Frontal cortex (tissue), 4 donors: ENCODE measurements at places on chromosomes 2 and 18. TPM values are rescaled to one million over a fixed set of nuclear protein-coding genes. Genes with fewer than 3 reads are reported as not detected.
A peak's percentile ranks its signal among the peaks of the same experiment; 100 is the strongest.

Gene NEDD4L
- total RNA-seq: 108 TPM

Gene KCNK3
- total RNA-seq: 4.1 TPM

Gene TEX44
- not detected for total RNA-seq

DNA sequence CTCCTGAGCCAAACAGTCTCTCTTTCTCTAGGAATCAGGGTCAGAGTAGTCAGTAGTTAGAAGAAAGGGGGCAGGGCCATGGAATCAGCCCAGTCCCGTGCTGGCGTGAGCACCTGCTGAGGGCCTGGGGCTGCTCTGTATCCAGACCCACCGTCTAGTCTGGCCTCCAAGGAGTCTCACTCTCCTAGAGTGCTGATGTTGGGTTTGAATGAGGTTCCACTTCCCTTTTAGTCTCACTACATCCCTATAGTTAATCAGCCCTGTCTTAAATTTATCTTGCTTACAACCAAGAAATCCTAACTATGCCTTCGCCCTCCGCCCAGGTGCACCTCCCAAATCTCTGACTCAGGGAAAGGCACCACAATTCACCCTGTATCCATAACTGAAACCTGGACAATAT is 13.4 kb upstream of the KCTD1 start:
- DNase-seq: no peak

DNA sequence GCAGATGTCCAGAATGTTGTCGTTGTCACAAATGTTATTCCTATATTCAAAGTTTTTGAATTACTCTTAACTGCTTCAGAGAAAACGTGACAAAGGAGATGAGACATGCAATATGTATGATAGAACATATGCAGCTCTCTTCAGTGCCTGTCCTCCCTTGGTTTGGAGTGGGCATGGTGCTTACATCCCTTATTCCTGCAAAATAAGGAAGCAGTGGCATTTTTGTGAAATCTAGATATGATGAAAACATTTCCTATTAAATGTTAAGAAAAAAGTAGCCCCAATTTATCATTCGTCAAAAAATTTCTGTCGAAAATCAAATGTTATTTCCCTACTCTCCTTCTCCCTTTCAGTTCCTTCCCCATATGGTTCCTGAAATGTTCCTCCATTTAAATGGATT is 457.5 kb upstream of the FANCL start:
- DNase-seq: no peak

GRCh38 chr2:190408538-190409271 is 550 bp downstream of the MFSD6 start:
- peak; percentile 73 for DNase-seq

DNA sequence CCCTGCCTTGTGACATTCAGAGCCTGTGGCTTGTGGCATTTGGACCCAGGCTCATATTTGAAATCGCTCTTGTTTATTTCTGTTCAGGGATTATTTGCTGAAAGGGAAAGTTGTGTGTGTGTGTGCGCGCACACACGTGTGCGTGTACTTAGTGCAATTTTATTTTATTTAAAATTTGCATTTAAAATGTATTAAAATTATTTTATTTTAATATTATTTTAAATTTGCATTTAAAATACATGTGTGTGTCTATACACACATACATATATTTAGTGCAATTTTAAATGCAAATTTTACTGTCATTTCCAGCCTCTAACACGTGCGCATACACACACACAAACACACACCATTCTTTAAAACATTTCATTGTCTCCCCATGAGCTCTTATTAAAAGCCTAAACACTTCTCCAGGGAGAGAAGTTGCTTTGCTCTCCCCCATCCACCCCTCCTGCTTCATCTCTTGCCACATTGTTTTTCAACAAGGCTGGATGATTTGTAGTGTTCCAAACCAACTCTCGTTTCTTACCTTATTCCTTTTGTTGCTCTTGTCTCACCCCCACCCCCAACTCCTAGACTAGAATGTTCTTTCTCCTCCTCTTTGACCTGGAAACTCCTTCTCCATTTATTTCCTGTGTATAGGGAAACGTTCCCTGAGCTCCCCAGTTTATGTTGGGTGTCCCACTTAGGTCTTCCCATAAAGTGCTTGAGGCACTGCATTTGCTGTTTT is 3.8 kb upstream of the CCDC68 start:
- no peak for DNase-seq

GRCh38 chr2:26469092-26469710 is 8.7 kb downstream of the OTOF start:
- DNase-seq: no peak

- DNase-seq: no peak
Measured at GRCh38 chr18:63590373-63590772, 3.2 kb downstream of the SERPINB13 start.

GRCh38 chr2:28970464-28971160 is 10.5 kb upstream of the TOGARAM2 start:
- DNase-seq: no peak

GRCh38 chr2:82781176-82781915 is 1677.7 kb downstream of the SUCLG1 start:
- DNase-seq: no peak

- no peak for DNase-seq
Measured at GRCh38 chr2:100018341-100019193, 123.8 kb downstream of the AFF3 start.

- DNase-seq: no peak
Measured at GRCh38 chr2:76688732-76689131, 833.4 kb downstream of the LRRTM4 start.

DNA sequence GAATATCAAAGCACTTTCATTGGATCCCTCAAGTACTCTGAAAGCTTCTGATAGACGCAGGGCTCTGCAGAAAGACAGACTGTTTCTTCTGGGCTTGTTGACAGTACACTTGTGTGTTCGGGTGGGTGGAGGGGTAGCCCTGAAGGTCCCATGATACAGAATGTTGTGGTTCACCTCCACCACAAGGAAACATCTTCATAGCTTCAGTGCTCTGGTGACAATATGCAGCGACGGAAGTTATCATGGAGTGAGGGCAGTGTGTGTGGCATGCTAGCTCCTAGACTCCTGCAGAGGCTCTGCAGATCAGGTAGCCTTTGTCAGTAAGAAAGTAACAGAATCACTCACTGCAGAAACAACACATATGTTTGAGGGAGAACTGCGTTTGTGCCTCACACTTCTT is 90.7 kb downstream of the MEIS1 start:
- DNase-seq: no peak

DNA sequence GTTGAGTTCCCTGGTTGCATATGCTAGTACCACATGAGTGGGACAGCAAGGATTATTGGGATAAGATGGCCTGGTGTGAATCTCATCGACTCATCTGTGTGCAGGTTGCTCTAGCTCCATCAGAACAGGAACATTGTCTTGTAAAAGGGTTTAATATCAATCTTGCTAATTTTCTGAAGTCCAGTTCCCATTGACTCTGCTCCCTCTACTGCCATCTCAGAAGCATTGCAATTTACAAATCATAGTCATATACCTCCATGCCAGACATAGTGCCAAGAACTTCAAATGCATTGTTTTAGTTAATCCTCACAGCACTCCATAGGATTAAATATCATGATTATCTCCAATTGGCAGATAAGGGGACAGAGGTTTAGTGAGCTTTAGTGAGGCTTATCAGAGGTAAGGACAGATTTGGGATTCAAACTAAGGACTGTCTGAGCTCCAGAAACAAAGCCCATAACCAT is 4.8 kb upstream of the STAT4 start:
- DNase-seq: no peak

DNA sequence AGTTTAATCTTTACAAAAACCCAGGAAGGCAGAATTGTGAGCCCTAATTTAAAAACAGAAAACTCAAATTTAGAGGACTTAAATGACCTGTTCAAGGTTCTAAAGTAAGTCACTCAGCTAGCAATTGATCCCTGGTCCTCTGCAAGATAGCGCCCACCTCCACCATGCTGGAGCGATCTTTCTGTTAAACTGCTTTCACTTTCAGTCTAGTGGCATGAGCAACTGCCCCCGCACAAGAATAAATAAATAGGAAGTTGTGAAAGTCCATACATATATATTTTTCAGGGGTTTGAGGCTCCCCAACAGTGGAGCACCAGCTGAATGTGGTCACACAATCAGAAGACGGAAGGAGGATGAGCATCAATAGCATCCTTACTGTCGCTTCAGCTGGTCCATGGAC is 217.9 kb downstream of the NAPG start:
- no peak for DNase-seq

DNA sequence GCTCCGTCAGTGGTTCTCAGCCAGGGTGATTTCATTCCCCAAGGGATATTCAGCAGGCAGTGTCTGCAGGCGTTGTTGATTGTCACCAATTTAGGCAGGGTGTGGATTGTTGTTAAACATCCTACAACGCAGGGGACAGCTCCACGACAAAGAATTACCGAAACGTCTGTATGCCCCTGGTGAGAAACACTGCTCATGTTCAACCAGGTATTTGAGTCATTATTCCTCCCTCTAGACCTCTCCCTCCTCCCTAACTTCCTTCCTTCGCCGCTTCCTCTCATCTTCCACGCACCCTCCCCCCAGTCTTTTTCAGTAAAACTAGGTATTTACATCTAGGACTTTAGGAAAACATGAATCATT is 50.8 kb downstream of the NCK2 start:
- no peak for DNase-seq

GRCh38 chr2:15931319-15931890 is 8.9 kb upstream of the MYCN start:
- DNase-seq: no peak
